ENCODE measurements at places on chromosomes 2 and 18.

DNA sequence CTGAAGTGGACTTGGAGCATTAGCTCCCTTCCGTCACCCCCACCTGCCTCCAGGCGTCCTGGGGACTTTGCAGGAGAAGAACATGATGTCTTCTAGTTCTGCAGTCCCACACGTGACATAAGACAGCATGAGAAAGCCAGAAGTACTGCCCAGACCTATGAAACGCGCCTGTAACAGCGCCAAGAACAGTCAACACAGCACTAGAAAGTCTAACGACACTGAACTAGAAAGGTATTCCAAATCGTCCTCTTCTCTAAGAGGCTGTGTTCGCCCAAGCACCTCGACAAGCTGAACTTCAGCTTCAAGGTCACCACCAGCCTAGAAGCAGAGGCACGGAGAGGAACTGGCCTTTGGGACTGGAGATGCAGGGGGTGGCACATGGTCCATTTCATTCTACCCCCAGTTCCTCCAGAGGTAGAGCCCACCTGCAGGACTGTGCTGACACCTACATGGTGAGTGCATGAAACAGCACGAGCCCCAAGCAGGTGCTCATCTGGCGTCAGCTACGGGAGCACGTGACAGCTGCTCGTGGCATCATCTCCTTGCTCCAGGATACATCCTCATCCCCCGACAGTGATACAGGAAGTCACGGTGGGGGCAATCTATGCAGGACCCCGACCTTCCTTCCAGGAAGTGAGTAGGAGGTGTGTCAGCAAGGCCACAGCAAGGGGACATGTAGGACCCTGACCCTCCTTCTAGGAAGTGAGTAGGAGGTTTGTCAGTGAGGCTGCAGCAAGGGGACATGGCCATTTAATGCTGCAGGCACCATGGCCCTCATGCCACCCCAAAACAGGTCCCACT lies 3.7 kb downstream of the HDAC4 start:
- ATAC-seq: no peak

GRCh38 chr2:239289545-239289944 lies 111.3 kb downstream of the HDAC4 start:
- no peak for ATAC-seq

- ATAC-seq: no peak
Observed at GRCh38 chr2:12686708-12687283, 29.9 kb upstream of the TRIB2 start.

DNA sequence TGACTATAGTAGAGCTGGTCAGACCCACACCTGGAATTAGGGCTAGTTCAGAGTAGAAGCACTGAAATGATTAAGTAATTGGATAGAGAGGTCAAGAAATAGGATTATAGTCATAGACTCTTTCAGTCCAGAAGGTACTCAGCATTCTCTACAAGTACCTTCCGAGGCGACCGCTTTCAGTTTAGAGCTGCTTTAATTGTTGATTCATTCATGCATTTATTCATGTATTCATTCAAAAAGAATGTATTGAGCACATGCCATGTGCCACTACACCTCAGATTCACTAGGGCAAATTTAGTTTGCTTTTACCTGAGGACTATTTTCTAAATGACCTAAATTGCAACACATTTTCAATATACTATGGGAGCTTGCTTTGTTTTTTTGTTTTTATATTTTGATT lies 48.7 kb downstream of the CRIM1 start:
- ATAC-seq: no peak

DNA sequence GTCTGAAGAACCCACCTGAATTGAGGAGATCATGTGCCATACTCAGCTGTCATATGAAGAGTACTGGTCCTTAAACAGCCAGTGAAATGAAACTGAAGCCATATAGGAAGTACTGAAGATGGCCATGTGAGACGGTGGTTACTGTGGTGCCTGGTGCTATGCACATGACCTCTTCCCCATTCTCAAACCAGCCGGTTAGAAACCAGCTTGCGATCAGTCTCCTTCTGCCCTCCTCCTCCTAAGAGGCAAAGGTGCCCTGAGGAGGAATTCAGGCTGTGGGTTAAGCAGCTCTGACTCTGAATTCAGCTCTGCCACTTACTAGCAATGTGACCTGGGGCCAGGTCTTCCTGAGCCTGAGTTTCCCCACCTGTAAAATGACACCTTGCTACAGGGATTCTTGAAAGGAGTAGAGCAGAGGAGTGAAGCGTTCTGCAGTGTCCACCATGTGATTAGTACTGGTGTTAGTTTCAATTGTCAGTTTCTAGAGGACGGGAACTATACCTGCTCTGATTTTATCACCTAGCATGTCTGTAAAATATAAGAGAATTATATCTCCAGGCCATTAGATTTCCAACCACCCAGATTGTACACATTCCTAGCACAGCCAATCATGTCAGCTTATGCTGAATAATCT lies 5.1 kb downstream of the FECH start:
- no peak for ATAC-seq

GRCh38 chr18:12321333-12321732 lies 13.3 kb downstream of the TUBB6 start:
- no peak for ATAC-seq

DNA sequence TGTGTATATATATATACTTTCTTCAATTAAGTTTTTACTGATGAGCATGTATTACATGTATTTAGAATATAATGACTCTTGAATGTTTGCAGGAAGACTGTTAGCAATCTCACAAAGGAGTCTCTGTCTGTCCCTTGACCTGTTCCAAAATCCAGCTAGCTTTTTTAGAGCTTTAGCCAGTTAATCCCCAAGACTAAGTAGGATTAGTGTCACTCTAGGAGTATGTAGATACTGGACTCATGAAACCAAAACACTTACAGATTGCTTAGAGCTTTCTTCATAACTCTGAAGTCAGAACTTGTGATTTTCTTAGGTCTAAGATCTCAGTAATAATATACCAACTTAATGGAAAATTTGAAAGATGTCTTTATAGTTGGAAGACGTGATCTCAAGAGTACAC lies 2.2 kb downstream of the UBXN4 start:
- no peak for ATAC-seq

DNA sequence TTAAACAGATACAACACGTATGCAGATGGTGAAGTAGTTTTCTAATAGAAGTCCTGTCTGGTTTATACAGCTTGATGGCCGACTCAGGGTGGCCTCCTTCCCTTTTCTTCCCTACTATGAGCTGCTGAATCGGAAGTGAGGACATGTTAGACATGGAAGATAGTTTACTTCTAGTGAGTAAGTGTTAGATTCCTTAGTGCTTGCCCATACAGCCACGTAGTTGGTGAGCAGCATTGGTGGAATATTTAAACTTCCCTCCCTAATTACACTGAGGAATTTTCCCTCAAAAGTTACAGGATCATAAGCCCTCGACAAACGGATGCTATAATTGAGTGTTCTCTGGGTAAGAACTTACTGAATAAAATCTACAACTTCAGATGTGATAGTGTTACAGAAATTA lies 52.1 kb downstream of the RHBDD1 start:
- no peak for ATAC-seq

- ATAC-seq: no peak
Observed at GRCh38 chr2:37005118-37005868, 39.0 kb upstream of the STRN start.

DNA sequence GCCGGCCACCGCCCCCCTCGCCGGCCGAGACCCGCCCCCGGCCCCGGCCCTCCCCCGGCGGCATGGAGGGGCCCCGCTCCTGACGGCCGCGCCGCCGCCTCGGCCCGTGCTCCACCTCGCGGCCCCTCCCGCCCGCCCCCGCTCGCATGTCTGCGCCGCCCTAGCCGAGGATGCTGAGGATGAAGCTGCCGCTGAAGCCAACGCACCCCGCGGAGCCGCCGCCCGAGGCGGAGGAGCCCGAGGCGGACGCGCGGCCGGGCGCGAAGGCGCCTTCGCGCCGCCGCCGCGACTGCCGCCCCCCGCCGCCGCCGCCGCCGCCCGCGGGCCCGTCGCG lies 397 bp downstream of the ZCCHC2 start:
- ATAC-seq: no peak

GRCh38 chr2:109285244-109285651 lies 156.2 kb downstream of the SH3RF3 start:
- peak; percentile 2 for ATAC-seq

GRCh38 chr2:60938301-60938700 lies 56.9 kb downstream of the REL start:
- ATAC-seq: no peak

DNA sequence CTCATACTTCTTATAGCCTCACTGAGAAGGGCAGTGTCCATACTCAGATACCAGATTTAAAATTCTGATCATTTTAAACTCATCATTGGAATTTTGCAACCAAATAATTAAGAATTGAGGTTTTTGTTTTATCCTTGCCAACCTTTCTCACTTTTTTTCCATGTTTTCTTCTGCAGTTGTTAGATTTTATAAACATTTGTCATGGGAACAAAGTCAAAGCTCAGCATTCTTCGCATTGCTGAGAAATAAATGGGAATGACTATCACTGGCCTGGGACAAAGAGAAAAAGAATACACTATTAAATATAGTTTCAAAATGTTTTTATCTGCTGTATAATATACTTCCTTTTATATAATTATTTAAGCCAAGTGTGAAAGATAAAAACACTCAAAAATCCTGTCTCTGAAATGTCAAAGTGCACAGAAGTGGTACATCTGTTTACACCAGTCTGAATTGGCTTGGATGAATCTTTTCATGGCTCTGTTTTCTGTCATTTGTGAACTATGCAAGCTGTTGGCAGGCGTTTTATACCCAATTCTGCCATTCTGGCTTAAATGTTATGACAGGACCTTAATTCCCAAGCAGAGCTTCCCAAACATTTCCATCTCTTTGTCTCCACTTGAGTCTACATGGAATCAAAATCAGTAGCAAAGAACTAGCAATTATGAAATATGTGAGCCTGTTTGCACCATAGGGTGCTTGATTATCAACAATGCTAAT lies 249.3 kb upstream of the SYT4 start:
- ATAC-seq: no peak

GRCh38 chr2:233700028-233700635 lies 7.4 kb downstream of the UGT1A6 start:
- no peak for ATAC-seq

DNA sequence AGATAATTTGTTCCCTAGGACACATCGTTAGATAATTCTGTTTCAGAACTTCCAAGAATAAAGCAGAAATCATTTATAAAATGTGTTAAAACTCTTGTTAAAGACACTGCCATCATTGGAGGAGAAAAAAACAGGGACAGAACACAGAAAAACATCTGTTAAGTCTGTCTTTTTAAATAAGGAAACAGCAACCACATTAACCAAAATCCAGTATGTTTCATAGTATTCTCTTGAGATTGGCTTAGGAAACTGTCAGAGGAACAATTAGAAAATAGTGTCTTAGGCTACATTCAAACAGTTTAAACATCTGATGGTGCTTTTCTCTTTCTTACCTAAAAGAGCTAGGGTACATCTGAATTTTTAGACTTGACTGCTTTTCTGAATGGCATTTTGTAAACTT lies 81.6 kb downstream of the PMS1 start:
- no peak for ATAC-seq

GRCh38 chr18:7632152-7633098 lies 65.3 kb downstream of the PTPRM start:
- ATAC-seq: no peak

- ATAC-seq: peak; percentile 82
Observed at GRCh38 chr2:100197631-100198153, 55.3 kb upstream of the AFF3 start.

DNA sequence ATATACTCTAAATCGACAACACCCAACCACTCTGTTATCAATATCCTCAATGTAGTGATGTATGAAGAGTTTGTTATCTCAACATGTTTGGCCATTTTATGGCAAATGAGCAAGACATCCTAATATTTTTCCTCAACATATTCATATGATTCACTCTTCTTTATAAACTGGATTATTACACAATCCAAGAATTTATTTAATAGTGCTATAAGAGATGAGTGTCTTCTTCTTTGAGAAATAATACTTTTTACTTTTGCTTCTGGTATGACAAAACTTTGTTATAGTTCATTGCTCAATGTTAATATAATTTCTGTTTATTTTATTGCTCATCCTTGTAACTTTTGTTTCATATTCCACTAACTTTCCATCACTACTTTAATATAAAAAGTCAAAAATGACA lies 44.3 kb downstream of the SCN9A start:
- no peak for ATAC-seq

- no peak for ATAC-seq
Observed at GRCh38 chr2:160652236-160652635, 158.6 kb upstream of the RBMS1 start.

DNA sequence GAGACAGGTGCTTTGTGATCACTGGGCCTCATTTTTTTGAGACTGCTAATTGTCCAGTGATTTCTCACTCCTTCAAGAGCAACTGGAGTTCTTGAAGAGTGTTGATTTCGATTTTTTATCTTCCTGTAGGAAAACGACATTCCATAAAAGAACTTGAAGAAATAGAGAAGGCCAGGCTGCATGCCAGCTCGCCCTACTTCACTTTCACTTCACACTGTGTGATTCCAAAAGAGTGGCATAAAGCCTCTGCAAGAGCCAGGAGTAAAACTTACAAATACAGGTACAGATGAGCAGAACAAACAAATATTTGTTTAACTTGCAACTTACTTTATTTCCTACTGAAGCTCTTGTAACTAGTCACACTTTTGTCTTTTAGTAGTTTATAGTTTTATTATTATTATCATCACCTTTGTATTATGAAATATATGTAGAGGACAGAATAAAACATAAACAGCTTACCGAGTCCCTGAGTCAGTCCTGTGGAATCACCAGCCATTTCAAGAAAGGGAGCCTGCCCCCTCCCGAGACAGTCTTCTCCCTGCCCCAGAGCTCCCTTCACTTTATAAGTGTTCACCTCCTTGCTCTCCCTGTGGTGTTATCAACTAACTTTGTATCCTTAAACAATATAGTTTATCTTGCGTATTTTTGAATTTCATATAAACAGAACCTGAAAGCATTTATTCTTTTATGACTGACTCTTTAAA lies 8.7 kb downstream of the FAM228A start:
- ATAC-seq: no peak

- no peak for ATAC-seq
Observed at GRCh38 chr2:190582019-190582418, 47.5 kb upstream of the NEMP2 start.

GRCh38 chr18:21700528-21701075 lies 4.0 kb downstream of the ABHD3 start:
- no peak for ATAC-seq

GRCh38 chr2:234979204-234980167 lies 27.7 kb downstream of the SH3BP4 start:
- ATAC-seq: no peak

- ATAC-seq: no peak
Observed at GRCh38 chr18:75200071-75200470, 8.9 kb downstream of the PTGR3 start.

GRCh38 chr2:103784261-103784660 lies 1022.4 kb downstream of the TMEM182 start:
- ATAC-seq: no peak
